Heart left ventricle (tissue), 16 donors: ENCODE measurements at places on chromosomes 4 and X.

DNA sequence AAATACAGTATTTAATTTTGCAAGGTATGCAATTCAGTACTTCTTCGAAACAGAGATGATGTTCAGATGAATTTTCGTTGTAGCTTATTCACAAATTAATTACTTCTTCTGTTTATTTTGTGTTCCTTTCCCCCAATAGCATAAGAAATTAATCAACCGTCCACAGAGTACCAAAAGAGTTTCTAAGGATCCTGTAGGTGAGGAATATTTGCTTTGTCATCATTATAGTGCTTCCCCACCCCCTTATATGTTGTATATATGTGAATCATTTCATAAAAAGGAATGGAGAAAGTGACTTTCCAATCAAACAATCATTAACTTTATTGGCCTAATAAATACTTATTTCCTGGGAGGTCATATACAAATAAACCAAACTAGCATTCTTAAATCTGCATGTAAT lies 57.6 kb downstream of the DTHD1 start:
- no peak overlapping the region for H3K4me3 ChIP-seq
- no peaks in the 10 kb centered on the region for H3K27me3 ChIP-seq
- no peak for DNase-seq
- peaks cover 4% of the 10 kb centered on the region for H3K4me1 ChIP-seq
- H3K27ac ChIP-seq: no peak overlapping the region

DNA sequence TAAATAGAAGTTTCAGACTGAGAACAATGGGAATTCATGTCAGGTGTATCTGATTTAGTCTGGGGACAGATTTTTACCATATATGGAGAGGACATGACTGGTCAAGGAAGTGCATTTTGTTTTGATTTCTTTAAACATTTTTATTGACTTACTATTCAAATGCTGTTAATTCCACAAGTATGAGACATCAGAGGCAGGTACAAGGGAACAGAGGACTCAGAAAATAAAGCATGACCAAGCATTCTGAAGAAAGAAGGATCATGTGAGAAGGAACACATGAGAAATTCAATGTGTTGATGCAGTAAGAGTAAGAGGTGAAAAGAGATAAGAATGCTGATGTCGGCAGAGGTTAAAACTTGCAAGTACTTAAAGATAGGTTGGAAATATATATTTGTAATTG lies 1452.6 kb downstream of the PCDH7 start:
- H3K4me1 ChIP-seq: no peaks in the 10 kb centered on the region
- no peaks in the 10 kb centered on the region for H3K36me3 ChIP-seq
- DNase-seq: no peak
- H3K4me3 ChIP-seq: no peak overlapping the region
- H3K27me3 ChIP-seq: no peaks in the 10 kb centered on the region
- H3K27ac ChIP-seq: no peak overlapping the region

DNA sequence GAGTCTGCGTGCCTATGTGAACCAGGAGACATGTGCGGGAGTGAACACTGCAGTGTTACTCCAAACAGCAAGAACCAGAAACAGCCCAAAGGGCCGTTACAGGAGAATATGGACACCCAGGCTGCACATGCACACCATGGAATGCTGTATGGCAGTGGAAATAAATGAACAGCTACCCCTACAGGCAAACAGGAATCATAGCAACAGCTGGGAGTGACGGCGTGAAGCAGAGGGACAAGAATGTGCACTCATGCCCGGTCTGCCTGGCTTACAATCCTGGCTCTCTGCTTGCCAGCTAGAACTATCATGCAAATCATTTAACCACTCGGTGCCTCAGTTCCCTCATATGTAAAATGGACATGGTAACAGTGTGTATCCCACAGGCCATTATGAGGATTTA lies 16.6 kb downstream of the GPKOW start:
- H3K4me1 ChIP-seq: no peaks in the 10 kb centered on the region
- H3K36me3 ChIP-seq: peaks cover 7% of the 10 kb centered on the region

GRCh38 chr4:20899591-20899990 lies 199.3 kb downstream of the PACRGL start:
- no peaks in the 10 kb centered on the region for H3K4me1 ChIP-seq
- no peak overlapping the region for H3K27ac ChIP-seq
- DNase-seq: no peak
- H3K36me3 ChIP-seq: no peaks in the 10 kb centered on the region

- H3K4me3 ChIP-seq: no peak overlapping the region
- H3K36me3 ChIP-seq: no peaks in the 10 kb centered on the region
- H3K27ac ChIP-seq: no peak overlapping the region
- no peak for DNase-seq
- H3K4me1 ChIP-seq: peaks cover 10% of the 10 kb centered on the region
Observed at GRCh38 chr4:26365537-26366150, 44.8 kb downstream of the RBPJ start.

- H3K4me3 ChIP-seq: no peak overlapping the region
- no peak overlapping the region for H3K27ac ChIP-seq
- no peak for DNase-seq
- H3K36me3 ChIP-seq: no peaks in the 10 kb centered on the region
Observed at GRCh38 chr4:162921178-162921785, 245.4 kb downstream of the NAF1 start.

DNA sequence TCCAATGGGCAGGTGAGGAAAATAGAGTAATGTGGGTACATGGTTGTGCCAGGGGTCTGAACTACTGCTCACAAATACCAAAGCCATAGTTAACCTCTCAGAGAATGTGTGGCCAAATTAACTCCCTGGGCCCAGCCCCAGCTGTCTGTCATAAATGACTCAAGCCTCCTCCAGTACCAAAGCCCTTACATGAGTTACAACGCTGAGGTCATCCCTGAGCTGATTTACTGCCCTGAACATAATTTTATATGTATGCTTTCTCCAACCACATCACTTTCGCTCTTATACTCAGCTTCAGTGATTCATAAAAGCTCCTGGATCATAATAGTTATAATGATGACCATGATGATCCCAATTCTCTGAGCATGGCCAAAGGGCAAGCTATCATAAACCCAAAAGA lies 283.9 kb downstream of the NKX6-1 start:
- no peak overlapping the region for H3K4me3 ChIP-seq
- H3K27me3 ChIP-seq: no peaks in the 10 kb centered on the region

DNA sequence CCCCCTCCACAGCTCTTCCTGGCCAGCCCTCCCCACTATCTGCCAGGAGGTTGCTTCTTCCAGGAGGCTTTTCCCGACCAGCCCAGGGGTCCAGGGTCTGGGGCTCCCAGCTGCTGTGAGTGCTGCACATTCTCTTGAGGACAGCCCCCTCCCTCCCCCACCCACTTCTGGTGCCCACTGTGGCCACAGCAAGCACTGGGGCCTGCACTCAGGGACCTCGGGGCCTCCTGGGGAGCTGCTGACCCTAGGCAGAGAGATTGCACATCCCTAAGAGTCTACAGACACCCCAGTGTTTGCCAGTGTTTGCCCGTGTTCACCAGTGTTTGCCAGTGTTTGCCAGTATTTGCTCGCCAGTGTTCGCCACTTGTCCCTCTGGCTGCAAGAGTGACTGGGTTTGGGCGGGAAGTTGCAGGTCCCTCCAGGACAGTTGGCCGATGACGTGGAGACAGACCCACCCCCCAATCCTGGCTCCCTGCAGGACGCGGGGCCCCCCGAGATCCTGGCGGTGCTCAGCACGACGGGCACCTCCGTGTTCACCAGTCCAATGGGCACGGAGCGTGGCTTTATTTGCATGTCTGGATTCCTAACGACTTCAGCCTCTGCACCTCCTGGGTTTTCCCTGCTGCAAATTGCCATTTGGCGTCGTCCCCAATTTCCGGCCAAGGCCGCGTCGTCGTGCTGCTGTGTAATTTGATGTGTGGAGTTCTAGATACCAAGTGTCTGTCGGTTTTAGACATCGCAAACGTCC lies 87.5 kb upstream of the NKX1-1 start:
- no peaks in the 10 kb centered on the region for H3K4me1 ChIP-seq
- peak; percentile 9 for DNase-seq
- no peak overlapping the region for H3K4me3 ChIP-seq
- peaks cover 30% of the 10 kb centered on the region for H3K27me3 ChIP-seq
- H3K27ac ChIP-seq: no peak overlapping the region
- no peaks in the 10 kb centered on the region for H3K36me3 ChIP-seq

- no peaks in the 10 kb centered on the region for H3K4me1 ChIP-seq
- H3K27me3 ChIP-seq: peaks cover 3% of the 10 kb centered on the region
- H3K36me3 ChIP-seq: no peaks in the 10 kb centered on the region
- DNase-seq: no peak
- H3K27ac ChIP-seq: no peak overlapping the region
- H3K4me3 ChIP-seq: no peak overlapping the region
Observed at GRCh38 chrX:12412561-12412960, 274.3 kb downstream of the FRMPD4 start.

- no peak overlapping the region for H3K27ac ChIP-seq
- H3K4me3 ChIP-seq: no peak overlapping the region
- H3K4me1 ChIP-seq: no peaks in the 10 kb centered on the region
- H3K36me3 ChIP-seq: no peaks in the 10 kb centered on the region
- DNase-seq: no peak
Observed at GRCh38 chr4:146842876-146843275, 102.8 kb downstream of the TTC29 start.

DNA sequence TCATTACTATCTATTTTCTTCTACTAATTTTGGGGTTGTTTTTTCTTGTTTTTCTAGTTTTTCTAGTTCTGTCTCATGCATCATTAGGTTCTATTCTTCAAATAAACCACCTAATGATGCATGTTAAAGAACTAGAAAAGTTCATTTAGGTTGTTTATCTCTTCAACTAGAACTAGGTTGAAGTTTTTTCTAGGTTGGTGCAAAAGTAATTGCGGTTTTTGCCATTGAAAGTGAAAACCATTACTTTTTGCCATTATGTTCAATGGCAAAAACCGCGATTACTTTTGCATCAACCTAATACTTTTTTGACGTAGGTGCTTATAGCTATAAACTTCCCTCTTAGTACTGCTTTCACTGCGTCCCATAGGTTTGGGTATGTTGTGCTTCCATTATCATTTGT lies 64.4 kb upstream of the SLC7A3 start:
- H3K4me3 ChIP-seq: no peak overlapping the region
- no peak for DNase-seq
- no peaks in the 10 kb centered on the region for H3K27me3 ChIP-seq
- no peaks in the 10 kb centered on the region for H3K4me1 ChIP-seq
- H3K36me3 ChIP-seq: no peaks in the 10 kb centered on the region

GRCh38 chrX:137067147-137067546 lies 33.4 kb upstream of the GPR101 start:
- no peaks in the 10 kb centered on the region for H3K36me3 ChIP-seq
- DNase-seq: no peak
- no peaks in the 10 kb centered on the region for H3K4me1 ChIP-seq
- H3K4me3 ChIP-seq: no peak overlapping the region
- no peak overlapping the region for H3K27ac ChIP-seq
- H3K27me3 ChIP-seq: no peaks in the 10 kb centered on the region

DNA sequence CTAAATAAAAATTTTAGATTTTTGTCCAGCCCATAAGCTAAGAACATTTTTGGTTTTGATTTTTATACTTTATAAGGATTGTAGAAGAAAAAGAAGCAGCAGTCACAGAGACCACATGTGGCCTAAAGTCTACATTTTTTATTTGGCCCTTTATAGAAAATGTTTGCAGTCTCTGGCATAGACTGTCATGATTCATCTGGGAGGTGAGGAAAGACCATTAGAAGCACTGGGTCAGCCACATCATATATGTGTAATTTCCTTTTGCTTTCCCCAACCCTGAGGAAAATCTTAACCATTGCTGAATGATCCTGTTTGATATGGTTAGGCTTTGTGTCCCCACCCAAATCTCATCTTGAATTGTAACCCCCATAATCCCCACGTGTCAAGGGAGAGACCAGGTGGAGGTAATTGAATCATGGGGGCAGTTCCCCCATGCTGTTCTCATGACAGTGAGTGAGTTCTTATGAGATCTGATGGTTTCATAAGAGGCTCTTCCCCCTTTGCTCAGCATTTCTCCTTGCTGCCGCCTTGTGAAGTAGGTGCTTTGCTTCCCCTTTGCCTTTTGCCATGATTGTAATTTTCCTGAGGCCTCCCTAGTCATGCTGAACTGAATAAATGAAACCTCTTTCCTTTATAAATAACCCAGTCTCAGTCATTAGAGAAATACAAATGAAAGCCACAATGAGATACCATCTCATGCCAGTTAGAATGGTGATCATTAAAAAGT lies 12.1 kb upstream of the COPS4 start:
- H3K4me3 ChIP-seq: no peak overlapping the region
- H3K27ac ChIP-seq: no peak overlapping the region
- no peak for DNase-seq
- H3K36me3 ChIP-seq: no peaks in the 10 kb centered on the region
- no peaks in the 10 kb centered on the region for H3K27me3 ChIP-seq
- no peaks in the 10 kb centered on the region for H3K4me1 ChIP-seq

GRCh38 chr4:139534287-139534950 lies 21.6 kb downstream of the SETD7 start:
- peaks cover 50% of the 10 kb centered on the region for H3K36me3 ChIP-seq
- H3K27me3 ChIP-seq: no peaks in the 10 kb centered on the region
- peaks cover 19% of the 10 kb centered on the region for H3K4me1 ChIP-seq
- H3K27ac ChIP-seq: no peak overlapping the region
- H3K4me3 ChIP-seq: no peak overlapping the region
- no peak for DNase-seq

DNA sequence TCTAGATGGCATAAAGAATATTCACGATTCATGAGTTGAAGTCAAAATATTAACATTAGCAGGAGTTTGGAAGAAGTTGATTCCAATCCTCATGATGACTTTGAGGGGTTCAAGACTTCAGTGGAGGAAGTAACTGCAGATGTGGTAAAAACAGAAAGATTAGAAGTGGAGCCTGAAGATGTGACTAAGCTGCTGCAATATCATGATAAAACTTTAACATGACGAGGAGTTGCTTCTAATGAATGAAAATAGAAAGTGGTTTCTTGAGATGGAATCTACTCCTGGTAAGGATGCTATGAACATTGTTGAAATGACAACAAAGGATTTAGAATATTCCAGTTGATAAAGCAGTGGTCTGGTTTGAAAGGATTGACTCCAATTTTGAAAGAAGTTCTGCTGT lies 70.1 kb upstream of the TMLHE start:
- no peaks in the 10 kb centered on the region for H3K27me3 ChIP-seq
- DNase-seq: no peak
- H3K4me3 ChIP-seq: no peak overlapping the region
- H3K36me3 ChIP-seq: no peaks in the 10 kb centered on the region

GRCh38 chrX:130343411-130343810 lies 3.7 kb downstream of the SLC25A14 start:
- H3K36me3 ChIP-seq: no peaks in the 10 kb centered on the region
- no peak overlapping the region for H3K27ac ChIP-seq
- no peaks in the 10 kb centered on the region for H3K4me1 ChIP-seq
- no peak overlapping the region for H3K4me3 ChIP-seq
- no peaks in the 10 kb centered on the region for H3K27me3 ChIP-seq

GRCh38 chr4:149426461-149426860 lies 389.2 kb downstream of the IQCM start:
- no peaks in the 10 kb centered on the region for H3K36me3 ChIP-seq
- DNase-seq: no peak
- H3K27ac ChIP-seq: no peak overlapping the region
- no peak overlapping the region for H3K4me3 ChIP-seq
- no peaks in the 10 kb centered on the region for H3K4me1 ChIP-seq
